Choroid plexus epithelial cell (primary cell): ENCODE measurements at places on chromosomes 6 and 20.

DNA sequence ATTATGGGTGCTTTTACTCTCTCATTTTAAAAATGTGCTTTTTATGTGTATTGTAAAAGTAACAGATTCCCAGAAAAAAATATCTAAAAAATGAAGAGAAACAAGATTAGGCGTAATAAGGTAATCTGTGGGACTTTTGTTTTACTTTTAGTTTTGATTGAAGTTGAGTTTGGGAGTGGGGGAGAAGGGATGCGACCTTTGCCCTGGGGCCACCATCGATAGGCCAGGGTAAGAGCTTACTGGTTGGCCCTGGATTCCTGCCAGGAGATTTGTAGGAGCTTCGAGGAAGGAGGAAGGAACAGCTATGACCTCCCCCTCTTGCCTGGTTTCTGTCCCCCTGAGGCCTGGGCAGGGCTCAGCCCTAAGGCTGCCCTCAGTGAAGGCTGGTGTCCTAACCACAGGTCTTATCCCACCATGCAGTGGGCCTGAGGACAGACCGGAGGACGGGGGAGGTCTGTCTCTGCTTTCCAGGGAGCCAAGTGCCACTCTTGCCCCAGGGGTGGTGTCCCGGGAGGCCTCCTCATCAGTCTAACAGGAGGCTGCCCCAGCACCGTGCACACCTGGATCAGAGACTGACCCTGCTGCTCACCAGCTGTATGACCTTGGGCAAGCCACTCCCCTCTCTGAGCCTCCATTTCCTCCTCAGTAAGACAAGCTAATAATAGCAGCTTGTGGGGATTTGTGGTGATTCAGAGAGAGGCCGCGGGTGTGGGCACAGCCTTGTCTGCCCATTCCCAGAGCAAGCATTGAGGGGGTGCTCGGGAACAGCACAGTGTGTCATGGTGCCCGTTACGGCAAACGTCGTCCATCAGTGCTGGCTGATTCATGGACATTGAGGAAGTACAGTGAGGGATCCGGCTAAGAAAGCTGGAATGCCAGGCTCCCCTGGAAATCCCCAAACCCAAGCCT lies 21.2 kb downstream of the TGM2 start:
- DNase-seq = peak; percentile 73

DNA sequence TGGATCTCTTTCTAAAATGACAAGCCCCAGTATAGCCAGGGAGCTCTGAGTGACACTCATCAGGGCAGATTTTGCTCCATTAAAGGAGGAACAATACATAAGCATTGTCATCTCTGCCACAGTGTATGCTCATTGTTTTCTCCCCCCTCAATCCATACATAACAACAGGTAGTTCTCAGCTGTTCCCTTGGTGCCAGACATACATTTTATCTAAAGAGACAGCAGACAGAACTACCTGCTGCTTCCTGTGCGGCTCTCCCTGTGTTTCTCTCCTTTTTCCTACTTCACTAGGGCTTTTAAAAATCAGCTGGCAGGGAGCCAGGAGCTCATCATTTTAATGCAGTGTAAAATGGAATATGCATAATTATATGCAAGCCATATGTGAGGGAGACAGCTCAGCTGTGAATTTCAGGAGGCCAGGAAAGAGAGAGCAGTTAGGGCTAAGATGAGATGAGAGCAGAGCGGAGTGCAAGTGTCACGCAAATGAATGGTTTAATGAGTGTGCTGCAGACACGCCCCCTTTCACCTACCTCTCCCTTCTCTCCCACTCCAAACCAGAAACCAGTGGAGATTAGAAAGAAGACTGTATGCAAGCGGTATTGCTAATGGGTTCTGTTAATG lies 96.0 kb downstream of the SOBP start:
- no peak for DNase-seq

- no peak for DNase-seq
Observed at GRCh38 chr6:6614096-6614982, 25.8 kb downstream of the LY86 start.

DNA sequence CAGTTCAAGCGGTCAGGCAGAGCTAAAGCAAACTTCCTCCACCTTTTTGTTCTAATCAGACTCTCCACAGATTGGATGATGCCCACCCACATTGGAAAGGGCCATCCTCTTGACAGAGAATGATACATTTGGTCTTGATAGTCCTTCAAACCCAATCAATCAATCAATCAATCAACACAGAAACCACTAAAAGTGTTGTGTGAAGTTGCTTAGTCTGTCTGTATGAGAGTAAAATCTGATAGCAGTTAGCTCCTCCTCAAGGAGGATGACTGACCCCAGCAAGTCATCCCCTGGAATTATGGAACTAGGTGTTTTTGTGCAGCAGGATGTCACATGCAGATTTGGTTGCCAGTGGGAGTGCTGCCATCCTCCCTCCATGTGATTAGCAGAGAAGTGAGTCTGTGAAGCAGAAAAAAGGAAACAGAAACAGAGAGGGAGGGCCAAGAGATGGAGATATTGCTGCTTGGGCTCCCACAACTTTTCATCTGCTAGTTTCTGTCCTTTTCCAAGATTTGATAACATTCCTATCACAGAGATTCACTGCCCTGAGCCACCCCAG lies 32.0 kb upstream of the SSTR4 start:
- no peak for DNase-seq

DNA sequence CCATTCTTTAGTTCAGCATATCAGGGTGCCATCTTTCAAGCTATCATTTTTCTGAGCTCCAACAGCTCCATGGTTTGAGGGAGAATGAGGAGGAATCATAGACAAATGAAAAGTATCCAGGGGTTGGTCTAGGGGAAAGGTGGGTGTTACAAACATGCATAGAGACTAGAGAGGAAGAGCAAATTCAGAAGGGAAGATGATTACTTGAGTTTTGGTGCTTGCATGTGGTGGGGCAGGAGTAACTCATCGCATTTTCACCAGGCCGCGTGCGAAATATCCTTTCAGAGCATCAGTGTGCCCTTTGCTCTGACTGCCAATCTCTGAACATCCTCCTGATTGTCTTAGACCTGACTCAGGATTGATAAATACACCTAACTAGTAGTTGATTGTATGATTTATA lies 7.7 kb upstream of the BICRAL start:
- DNase-seq = no peak

- DNase-seq = no peak
Observed at GRCh38 chr6:49913636-49914375, 47.5 kb upstream of the CRISP1 start.

DNA sequence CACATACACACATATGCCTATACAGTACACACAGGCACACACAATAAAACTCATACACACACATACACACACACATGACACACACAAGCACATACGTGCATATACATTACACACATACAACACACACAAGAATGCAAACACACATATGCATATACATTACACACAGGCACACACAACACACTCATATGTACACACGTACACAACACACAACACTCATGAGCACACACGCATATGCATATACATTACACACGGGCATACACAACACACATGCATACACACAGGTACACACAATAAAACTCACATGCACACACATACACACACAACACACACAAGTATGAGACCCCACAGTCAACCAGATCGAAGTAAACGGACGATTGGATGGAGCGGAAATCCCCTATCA lies 238.2 kb downstream of the ERMARD start:
- no peak for DNase-seq

- DNase-seq = no peak
Observed at GRCh38 chr6:166258854-166259276, 49.3 kb downstream of the PRR18 start.

- DNase-seq = no peak
Observed at GRCh38 chr6:15366879-15367278, 121.0 kb downstream of the JARID2 start.

GRCh38 chr6:131399433-131399832 lies 173.6 kb upstream of the ARG1 start:
- no peak for DNase-seq

- DNase-seq = no peak
Observed at GRCh38 chr6:106790149-106790770, 160.9 kb downstream of the QRSL1 start.

DNA sequence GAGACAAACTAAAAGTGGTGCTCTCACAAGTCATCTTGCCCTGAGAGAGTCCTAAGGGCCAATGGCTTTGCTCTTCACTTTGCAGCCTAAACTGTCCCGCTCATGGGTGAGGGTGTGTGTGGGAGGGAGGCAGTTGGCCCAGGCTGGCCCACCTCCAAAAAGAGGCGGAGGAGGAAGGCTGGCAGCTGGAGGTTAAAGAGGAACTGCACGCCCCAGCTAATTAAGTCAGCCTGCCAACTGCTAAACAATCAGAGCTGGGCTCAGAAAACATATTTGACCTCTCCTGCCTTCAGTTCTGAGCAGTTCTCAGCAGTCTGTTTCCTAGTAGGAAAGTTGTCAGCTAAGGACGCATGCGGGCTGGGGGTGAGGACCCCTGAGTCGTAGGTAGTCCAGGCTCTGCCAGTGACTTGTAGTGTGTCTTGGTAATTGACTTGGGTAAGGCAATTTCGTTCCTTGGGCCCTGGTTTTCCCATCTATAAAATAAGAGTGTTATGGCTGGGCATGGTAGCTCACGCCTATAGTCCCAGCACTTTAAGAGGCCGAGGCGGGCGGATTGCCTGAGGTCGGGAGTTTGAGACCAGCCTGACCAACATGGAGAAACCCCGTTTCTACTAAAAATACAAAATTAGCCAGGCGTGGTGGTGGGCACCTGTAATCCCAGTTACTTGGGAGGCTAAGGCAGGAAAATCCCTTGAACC lies 17.0 kb downstream of the GSS start:
- no peak for DNase-seq

GRCh38 chr6:157760589-157761330 lies 62.3 kb upstream of the SNX9 start:
- peak; percentile 86 for DNase-seq

DNA sequence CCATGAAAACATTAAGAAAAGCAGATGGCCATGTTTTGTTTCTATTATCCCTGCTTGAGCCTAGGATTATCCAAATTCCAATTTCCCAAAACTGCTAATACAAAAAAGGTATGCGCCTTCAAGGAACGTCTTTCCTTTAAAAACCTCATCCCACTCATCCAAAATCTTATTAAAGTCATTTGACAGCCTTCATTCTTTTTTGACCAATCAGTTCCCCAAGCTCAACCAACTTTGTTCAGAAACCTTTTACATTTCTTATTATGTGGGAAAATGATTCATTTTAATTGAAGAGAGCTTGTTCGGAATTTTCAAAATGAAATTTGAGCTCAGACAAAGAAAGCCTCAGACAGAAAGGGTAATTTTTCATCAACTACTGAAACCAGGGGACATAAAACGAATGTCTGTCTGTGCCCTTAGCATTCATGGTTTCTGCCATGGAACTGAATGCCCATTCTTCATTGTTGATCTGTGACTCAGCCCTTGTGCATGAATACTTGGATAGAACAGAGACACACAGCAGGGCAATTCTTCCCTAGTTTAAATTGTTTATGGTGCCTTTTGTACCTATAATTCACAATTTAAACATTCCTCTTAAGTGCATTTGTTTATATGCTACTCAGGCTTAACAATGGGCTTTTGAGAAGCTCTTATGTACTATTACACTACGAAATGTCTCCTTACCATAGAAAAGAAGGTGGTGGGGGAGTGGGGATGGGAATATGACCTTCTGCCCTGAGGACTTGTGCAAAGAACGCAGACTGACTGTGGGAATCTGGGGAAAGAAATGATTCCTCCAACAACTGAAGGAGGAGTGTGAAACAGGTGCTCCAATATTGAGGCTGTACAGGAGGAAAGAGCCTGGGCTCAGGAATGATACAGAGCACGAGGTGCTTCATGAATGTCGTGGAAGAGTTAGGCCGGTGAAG lies 49.8 kb upstream of the ERVFRD-1 start:
- peak; percentile 20 for DNase-seq

DNA sequence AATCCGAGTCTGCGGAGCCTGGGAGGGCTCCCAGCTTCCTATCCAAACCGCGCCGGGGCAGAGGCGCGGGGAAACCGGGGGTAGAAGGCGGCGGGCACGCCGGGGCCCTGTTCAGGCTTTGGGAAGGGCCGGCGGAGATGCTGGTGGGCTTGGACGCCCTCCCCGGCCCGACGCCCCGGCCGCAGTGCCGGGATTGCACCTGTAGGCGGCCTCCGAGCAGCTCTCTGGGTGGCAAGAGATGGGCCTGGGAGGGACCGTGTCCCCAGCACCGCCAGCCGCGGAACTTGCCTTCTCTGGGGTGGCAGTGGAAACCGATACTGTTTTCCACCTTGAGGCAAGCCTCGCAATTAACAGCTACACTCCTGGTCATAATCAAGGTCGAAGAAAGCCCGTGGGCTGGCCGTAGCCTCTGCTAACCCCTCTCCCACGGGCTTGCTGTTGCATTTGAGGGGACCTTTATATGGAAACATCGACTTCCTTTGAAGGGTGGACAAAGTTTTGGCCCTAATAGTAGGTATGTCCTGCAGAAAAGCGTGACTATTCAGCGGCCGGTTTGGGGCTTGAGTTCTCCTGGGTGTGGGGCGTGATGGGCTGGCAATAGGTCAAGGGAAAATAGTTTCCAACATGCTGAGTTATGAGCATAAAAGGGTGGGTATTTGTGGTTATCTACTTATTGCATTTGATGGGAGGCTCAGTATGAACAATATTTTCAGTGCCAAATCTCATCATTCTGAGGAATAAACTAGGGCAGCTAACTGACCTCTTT lies 1.1 kb upstream of the JAG1 start:
- DNase-seq = peak; percentile 74

DNA sequence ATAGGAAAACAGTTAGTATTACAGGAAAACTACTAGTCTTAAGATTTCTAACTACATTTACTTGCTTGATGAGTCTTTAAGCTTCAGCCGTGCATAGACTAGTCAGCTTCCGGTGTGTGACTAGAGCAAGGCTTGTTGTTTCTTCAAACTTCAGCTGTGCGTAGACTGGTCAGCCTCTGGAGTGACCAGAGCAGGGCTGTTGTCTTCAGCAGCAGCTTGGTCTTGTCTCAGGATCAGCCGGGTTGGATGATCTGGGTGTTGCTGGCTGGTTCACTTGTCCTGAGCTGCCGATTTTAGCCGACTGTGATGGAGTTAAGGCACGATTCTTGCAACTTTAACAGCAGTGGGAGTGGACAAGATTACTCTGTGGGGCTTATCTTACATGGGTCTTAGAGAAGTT lies 44.7 kb downstream of the HLA-C start:
- no peak for DNase-seq

GRCh38 chr6:146305092-146305491 lies 238.5 kb upstream of the RAB32 start:
- no peak for DNase-seq

- DNase-seq = no peak
Observed at GRCh38 chr6:82095091-82095490, 152.5 kb downstream of the IBTK start.

DNA sequence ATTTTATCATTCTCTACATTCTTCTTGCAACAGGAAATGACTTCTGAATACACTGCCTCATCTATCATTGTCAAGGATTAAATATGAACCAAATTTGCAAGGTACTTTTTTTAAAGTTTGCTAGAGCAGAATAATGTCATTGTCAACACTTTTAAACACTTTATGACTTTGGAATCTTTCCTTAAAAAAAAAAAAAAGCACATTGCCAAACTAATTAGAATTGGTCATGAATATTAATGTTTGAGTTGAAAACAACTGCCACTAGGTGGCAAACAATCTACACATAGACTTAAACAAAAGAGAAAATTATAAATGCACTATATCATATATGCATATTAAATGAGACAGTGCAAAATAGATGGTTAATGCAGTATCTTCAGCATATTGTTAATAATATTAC lies 32.5 kb upstream of the TMEM244 start:
- peak; percentile 69 for DNase-seq

GRCh38 chr6:13988049-13988738 lies 63.4 kb downstream of the RNF182 start:
- DNase-seq = no peak
